Left colon (tissue), 2 donors: ENCODE measurements at places on chromosomes 11 and 22. TPM values are rescaled to one million over a fixed set of nuclear protein-coding genes. Genes with fewer than 3 reads are reported as not detected.

Gene PKP3
- total RNA-seq = 168 TPM

Gene MUC6
- not detected for total RNA-seq

- DNase-seq = no peak
Observed at GRCh38 chr11:32561835-32562234, 21.8 kb upstream of the EIF3M start.

Gene CASP1
- total RNA-seq = 41.8 TPM

DNA sequence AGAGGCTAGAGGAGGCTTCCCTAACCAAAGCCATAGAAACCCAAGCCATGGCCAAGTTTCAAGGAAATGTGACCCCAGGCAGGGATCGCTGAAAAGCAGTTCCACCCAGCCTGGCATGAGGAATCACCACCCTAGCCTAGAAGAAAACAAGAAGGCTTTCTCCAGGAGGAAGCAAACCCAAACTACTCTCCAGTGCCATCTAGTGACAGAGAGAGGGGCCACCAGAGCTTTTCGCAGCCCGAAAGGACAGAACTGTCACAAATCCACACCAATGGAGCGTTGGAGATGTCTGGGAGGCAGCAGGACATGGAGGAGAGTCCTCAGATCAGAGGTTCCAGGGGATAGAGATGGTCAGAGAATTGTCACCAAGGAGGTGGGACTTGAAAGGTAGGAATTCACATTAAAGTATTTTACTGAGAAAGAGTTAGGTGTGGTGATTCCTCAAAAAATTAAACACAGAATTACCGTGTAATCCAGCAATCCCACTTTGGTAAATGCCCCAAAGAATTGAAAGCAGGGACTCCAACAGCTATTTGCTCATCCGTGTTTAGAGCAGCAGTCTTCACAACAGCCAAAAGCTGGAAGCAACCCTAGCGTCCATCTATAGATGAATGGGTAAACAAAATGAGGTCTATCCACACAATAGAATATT is 67.3 kb upstream of the NUP50 start:
- DNase-seq = peak; percentile 52

DNA sequence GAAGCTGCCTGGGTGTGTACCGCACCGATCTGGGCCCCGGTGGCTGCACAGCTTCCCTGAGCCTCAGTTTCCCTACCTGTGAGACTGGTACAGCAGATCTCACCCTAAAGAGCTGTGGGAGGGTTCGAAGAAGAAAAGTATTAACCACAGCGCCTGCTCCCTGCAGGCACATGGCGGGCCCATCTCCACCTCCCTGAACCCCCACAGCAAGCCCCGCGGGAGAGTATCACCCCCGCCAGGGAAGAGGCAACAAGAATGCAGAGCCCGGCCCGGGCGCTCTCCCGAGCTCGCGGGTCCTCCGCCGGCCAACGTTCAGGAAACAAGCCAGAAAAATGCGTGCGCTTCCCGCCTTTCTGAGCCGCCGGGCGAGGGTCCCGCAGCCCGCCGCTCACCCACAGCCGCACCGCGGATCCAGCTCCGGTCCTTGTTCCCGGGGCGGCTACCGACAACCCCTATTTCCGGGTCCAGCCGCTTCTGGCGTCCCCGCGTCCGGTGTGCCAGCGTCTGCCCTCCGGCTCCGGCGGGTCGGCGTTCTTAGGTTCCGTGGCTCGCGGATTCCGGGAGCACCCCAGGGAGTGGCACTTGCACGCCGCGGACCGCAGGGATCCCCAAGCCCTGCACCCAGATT is at the start of gene TOP3B:
TOP3B (minus strand) TSS at position 450 of the 628 bp plus-strand sequence. CDS start 7,078 bp downstream, outside the sequence.
- peak; percentile 76 for DNase-seq

Gene C11orf86
- total RNA-seq = 82.9 TPM

GRCh38 chr11:134532921-134533421 is 120.9 kb upstream of the B3GAT1 start:
- peak; percentile 8 for DNase-seq

GRCh38 chr11:120061761-120062560 is 76.0 kb downstream of the TRIM29 start:
- no peak for DNase-seq

Gene TRPC6
- total RNA-seq = 0.70 TPM
